RKO (cell line): ENCODE measurements at places on chromosomes 12 and 14.

GRCh38 chr12:117646520-117646919, 285.1 kb upstream of the NOS1 start:
- no peak for DNase-seq

DNA sequence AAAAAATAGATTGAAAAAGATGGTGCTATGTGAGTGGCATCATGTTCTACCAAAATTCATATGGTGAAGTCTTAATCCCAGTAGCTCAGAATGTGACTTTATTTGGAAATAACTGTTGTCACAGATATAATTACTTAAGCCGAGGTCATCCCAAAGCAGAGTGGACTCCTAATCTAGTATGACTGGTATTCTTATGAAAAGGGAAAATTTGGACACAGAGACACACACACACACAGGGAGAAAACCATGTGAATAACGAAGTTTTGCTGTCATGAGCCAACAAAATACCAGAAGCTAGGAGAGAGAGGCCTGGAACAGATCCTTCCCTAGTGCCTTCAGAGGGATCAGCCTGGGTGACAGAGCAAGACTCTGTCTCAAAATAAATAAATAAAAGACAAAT, 62.6 kb downstream of the FAR2 start:
- no peak for DNase-seq

DNA sequence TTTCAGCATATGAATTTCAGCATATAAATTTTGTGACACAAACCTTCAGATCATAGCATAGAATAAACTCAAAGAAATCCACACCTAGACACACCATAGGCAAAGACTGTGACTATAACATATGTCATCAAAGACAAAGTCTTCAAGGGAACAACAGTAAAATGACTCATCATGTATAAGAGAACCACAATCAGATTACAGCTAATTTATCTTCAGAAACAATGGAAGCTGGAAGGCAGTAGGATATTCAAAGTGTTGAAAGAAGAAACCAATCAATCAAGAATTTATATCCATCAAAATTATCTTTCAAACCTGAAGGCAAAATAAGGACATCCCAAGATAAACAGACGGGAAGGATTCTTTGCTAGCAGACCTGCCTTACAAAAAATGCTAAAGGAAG, 29.0 kb downstream of the DLK1 start:
- peak; percentile 68 for DNase-seq

GRCh38 chr14:71328954-71329353, 421.7 kb downstream of the PCNX1 start:
- no peak for DNase-seq
